ENCODE measurements at places on chromosomes 2 and 18.

DNA sequence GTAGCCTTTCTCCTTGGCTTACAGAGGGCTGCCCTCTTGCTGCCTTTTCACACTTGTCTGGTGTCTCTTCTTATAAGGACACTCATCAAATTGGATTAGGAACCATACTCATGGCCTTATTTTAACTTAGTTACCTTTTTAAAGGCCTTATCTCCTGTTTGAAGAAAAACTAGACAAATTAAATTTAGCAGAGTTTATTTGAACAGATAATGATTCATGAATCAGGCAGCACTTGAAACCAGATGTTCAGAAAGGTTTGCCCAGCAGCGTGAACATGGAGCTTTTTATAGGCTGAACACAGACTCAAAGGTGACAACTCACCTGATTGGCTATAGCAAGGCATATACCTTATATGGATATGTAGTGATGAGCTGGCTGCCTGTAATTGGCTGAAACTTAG is 238.0 kb downstream of the GULP1 start:
- no peak for DNase-seq

DNA sequence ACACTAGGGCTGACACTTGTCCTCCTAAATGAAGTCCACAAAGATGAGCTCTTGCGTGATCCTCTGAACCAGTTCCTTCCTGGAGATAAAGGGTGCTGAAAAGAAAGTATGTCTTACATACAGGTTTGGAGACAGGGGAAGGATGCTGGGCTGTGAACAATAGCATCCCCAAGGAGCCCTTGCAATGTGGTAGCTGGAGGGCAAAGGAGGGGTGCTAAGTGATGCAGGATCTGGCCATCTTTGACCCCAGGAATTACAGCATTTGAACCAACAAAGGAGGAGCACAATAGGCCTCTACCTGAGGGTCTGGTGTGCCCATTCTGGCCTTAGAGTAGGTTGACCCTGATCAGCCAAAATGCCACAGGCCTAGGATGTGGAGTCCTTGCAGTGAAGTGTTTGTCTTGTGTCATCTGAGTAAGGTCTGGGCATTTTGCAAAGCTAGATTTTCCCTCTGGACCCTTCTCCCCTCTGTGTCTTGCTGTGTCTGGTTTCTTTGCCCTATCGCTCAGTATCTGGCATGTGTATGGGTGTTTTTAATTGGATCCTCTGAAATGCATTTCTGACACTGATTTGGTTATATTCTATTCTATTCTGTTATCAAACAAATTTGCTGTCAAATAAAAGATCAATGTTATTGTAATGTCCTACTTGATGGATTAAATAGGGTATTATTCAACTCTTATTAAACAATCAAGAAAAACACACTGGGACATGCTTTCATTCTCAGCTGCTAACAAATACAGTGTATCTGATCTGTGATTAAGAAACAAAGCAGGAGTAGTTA is 364.8 kb upstream of the MEIS1 start:
- DNase-seq: no peak

- DNase-seq: no peak
These were observed 305.8 kb downstream of the TSN start for GRCh38 chr2:122061206-122061605.

GRCh38 chr18:6714010-6714409 is 15.5 kb upstream of the ARHGAP28 start:
- no peak for DNase-seq

GRCh38 chr2:67156796-67157195 is 240.3 kb upstream of the ETAA1 start:
- no peak for DNase-seq

- DNase-seq: no peak
These were observed 631.5 kb downstream of the NYAP2 start for GRCh38 chr2:226030788-226031646.

GRCh38 chr2:217206016-217206725 is 346.3 kb upstream of the TNP1 start:
- no peak for DNase-seq

DNA sequence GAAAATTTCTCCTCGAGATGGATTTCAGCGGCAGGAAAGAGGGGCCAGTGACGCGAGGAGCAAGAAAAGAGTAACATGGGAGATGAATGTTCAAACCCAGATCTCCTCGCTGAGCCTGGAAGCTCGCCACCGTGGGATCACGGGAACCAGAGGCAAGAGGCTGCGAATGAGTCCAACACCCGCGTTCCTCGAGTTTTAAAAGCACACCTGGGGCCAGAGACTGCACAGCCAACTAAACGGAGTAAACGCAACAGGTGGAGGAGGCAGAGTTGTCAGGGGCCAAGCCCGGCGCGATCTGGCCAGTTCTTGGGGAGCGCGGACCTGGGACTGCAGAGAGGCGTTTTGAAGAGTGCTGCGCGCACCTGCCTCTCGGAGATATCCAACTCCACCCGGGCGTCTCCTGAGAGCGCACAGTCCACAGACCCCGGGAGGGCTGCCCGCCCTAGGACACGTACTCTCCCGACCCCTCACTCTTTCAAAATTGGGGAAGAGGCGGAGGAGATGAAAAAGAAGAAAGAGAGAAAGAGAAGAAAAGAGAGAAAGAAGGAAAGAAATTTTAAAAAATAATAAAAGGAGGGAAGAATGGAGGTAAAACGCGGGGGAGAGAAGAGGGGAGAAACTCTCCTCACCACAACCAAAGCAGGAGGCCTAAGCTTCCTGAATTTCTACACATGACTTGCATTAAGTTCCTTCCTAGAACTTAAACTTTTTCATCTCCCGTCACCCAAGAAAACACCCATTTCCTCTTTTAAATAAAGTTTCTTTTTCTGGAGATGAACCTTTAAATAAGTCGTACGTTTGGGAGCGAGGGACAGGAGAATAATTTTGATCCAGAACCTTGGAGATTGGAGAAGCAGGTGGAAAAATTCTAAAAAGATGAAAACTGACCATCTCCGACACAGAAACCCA is 5.3 kb upstream of the PAX3 start:
- DNase-seq: no peak

DNA sequence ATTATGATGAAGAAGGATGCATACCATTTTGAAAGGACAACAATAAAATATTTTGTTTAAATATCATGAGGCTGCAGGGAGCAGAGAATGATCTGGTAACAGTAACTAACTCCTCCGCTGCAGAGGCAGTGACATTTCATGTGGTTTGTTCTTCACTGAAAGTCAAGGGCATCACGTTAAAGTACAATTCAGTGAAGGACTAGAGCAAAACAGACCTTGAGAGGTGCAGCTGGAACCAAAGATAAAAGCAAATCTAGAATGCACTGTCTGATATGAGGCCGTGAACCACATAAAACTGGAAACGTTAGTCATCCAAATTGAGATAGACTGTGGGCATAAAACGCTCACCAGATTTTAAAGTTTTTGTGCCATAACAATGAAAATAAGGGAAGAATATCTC is 522.9 kb upstream of the TNP1 start:
- no peak for DNase-seq

DNA sequence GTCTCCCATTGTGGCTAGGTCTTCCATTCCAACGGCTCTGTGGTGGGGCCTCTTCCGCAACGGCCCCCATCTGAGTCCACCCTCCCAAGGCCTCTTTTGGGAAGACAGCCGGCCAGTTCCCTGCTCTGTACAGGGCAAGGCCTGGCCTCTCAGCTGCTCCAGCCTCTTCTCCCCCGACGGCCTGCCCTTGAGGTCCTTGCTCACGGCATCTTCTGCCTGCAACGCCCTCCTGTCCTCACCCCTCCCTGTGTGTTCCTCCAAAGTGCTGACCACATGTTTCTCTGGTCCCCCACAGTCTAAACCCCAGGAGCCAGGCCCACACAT is 16.0 kb downstream of the HS6ST1 start:
- no peak for DNase-seq

DNA sequence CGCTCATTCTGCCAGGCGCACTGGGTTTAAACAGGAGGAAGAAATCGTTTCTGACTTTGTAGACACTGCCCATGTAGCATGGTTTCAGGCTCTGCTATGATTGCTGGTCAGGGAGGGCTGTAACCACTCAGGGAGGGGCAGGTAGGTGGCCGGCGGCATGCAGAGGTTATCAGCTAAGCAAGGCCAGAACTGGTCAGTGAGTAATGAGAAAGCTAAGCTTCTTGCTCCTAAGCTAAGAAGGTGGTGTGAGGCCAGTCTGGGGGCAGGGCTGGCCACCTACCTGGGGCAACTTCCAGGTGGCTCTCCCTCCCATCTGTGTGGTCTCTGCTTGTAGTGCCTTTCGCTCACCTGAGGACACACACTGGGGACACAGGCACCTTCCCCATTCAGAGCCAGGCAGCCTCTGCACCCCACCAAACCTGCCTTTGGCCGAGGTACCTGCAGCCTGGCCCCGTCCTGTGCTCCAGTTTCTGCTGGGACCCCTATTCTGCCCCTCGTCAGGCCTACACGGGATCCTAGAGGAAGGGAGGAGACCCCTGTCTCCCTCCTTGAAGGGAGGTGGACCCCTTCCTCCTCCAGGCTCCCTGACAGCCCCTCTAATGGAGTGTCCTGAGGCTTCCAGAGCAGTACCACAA is 195.9 kb downstream of the SEPTIN10 start:
- DNase-seq: no peak

DNA sequence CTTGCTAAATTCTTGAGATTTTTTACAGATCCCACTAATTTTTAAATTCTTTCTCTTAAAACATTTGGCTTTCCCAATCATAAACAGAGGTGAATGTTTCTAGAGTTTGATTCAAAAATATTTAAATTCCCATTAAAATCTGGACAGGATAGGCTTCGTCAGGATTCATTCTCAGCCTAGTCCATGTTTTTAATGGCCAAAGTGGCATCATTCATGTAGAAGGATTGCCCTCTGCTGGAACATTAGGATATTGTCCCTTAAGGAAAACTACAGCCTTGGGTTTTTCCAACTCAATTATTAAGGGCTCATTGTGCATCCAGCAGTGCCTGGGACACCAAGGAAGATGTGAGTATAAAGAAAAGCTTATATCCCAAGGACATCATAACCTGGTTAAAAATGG is 71.7 kb downstream of the TPGS2 start:
- DNase-seq: no peak

DNA sequence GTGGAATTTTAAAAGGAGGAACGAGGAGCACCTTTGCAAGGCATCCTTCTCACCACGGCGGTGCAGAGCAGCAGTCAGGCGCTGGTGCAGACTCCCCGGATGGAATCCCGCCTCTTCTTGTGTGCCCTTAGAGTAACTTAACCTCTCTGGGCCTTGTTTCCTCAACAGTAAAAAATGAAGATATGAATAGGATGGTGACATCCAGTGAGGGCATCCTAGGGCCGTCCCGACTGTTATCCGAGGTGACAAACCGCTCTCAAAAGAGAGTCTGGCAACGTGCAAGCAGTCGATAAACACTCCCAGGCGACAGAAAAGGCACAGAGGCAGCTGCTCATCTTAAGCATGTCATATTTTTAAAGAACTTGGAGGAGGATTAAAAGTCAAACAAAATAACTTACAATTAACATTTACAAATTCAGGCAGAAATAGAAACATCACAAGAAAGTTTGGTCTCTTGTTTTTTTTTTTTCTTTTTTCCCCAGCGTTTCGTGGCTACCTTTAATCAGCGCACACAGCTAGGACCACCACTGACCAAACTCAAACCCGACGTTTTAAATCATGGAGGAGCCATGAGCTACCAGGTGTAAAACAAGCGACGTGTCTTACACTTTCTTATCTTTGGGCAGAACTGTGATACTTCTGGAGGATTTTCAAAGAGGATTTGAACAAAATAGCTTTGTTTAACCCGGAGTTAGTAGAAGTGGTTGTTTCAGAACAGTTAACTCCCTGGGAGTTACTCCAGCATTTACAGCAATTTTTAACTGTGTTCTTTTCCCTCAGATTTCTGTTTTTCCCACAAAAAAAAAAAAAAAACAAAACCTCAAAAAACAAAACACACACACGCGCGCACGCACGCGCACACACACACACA is 2.1 kb downstream of the MBP start:
- no peak for DNase-seq

- DNase-seq: no peak
These were observed 124.2 kb downstream of the RPIA start for GRCh38 chr2:88815697-88816096.

- DNase-seq: no peak
These were observed 16.4 kb downstream of the SIGLEC15 start for GRCh38 chr18:45841765-45842442.

GRCh38 chr18:32167980-32168730 is 21.7 kb upstream of the MEP1B start:
- no peak for DNase-seq

- no peak for DNase-seq
These were observed 114.3 kb upstream of the MCFD2 start for GRCh38 chr2:47029737-47030524.

DNA sequence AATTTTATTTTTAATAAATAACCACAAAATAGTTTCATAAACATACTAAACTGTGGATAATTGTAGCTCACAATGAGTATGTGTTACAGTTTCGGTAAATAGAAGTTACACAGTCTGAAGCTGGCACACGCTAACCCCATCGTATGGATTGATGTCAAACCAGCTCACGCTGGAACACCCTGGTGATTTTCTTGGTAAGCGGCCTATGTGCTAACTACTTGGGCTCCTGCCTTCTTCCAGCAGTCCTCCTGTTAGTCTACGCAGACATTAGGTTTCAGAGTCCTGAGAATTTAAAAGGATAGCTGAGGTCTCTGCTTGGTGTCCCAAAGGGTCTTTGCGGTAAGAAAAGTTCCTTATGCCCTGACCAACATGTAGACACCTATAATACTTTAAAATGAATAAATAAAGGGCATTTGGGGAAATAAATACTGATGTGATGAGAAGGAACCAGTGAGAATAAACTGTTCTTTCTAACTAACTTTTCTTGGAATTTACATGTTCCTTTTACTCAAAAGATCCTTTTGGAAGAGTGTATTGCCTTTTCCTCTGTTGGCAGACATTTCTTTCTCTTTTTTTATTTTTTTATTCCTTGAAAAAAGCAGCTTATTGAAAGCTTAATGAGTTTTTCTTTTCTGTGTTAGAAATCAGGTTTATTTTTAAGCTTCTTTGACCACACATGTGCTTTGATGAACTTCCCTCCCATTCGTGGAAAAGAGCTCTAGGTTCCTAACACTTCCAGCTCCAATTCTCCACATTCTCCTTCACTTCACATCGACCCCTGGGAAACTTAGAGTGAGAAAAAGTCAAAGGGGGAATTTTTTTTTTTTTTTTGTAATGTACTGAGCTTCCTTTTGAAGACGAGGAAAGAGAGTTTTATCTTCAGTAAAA is 322.2 kb downstream of the IRS1 start:
- DNase-seq: no peak

DNA sequence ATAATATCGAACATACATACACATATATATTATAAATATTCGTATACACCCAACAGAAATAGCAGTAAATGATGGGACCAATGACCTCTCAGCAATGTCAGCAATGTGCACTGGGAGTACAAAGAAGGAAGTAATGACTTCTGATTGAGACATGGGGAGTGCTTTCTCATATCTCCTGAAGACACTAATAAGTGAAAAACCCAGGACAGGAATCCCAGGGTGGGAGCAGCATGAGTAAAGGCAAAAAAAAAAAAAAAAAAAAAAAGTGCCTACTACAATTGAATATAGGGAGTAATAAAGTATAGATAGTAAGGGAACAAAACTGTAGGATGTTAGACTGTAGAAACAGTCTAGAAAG is 491.3 kb downstream of the IRS1 start:
- DNase-seq: no peak

GRCh38 chr2:176935543-176936102 is 277.0 kb upstream of the HNRNPA3 start:
- no peak for DNase-seq

All from T-helper 17 cell (primary cell).